ENCODE measurements at places on chromosomes 11 and 22.

GRCh38 chr11:126805870-126806269 lies 194.7 kb downstream of the KIRREL3 start:
- no peak for DNase-seq

DNA sequence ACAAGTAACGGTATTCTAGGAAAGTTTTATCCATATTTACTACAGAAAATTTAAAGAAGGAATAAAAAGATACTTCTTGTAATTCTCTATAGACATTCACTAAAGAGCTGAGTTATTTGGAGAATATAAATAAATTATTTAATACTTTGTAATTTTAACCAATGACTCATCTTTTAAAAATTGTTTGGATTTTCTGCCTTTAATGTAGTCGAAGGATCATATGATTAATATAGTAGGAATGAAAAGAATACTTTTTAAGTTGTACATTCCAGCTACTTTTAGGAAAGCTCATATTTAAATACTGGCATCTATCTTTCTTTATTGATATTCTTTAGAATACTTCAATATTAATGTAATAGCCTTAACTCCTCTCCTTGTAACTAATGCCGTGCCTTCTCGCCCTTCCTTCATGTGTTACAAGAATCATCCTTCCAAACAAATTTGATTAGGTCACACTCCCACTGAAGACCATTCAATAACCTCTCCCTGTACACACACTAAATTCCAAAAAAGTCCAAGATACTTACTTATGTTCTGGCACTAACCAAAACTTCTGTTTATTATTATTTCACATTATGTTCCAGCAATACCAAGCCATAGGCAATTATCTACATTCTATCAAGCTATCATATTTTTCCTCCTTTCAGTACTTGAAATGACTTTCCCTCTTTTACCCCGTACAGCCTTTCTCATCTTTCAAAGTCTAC lies 501.9 kb downstream of the CNTN5 start:
- DNase-seq = no peak

GRCh38 chr22:36352803-36353507 lies 34.8 kb downstream of the MYH9 start:
- DNase-seq = peak; percentile 31

- no peak for DNase-seq
Observed at GRCh38 chr22:41485033-41485432, 16.1 kb downstream of the ACO2 start.

DNA sequence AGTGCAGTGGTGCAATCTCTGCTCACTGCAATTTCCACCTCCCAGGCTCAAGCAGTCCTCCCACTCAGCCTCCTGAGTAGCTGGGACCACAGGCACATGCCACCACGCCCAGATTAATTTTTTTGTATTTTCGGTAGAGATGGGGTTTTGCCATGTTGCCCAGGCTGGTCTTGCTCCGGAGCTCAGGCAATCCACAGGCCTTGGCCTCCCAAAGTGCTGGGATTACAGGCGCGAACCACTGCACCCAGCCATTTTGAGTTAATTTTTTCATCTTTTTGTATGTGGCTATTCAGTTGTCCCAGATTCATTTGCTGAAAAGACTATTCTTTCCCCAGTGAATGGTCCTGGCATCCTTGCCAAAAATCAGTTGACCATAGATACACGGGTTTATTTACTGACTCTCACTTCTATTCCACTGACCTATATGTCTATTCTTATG lies 63.6 kb downstream of the MAPK1 start:
- DNase-seq = no peak

DNA sequence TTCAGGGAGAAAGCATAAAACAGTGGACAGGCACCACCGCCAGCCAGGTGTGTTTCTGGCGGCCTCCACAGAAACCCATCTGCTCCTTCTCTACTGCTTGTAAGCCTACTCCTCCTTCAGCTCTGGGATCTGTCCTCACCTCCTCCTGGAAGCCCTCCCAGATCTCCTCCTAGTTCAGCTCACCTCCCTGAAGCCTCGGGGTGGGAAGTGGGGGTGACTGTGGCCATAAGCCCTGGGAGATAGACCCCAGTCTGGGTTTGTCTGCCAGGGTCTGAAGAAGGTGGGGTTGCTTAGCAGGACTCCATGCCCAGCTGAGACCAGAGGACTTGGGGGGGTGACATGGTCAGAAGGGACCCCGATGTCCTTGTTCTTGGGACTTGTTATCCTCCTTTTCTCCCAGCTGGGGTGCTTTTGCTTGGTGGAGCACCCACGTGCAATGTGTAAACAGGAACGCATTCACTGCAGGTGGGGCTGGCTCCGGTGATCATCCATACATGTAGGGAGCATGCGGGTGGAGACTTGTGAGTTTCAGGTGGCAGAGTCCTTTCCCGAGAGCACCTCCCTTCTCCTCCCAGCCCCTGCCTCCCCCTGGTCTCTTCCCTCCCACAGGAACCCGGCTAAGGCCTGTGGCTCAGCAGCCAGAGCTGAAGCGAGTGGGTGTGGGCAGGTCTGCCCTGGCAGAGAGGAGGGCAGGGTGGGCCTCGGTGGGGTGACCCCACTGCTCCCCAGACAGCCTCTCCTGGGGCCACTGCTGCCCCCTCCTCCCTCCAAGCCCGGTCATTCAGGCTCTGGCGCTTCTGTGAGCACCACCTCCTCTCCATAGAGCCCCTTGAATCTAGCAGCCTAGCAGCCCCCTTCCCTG lies 25.9 kb downstream of the MRGPRG start:
- no peak for DNase-seq

DNA sequence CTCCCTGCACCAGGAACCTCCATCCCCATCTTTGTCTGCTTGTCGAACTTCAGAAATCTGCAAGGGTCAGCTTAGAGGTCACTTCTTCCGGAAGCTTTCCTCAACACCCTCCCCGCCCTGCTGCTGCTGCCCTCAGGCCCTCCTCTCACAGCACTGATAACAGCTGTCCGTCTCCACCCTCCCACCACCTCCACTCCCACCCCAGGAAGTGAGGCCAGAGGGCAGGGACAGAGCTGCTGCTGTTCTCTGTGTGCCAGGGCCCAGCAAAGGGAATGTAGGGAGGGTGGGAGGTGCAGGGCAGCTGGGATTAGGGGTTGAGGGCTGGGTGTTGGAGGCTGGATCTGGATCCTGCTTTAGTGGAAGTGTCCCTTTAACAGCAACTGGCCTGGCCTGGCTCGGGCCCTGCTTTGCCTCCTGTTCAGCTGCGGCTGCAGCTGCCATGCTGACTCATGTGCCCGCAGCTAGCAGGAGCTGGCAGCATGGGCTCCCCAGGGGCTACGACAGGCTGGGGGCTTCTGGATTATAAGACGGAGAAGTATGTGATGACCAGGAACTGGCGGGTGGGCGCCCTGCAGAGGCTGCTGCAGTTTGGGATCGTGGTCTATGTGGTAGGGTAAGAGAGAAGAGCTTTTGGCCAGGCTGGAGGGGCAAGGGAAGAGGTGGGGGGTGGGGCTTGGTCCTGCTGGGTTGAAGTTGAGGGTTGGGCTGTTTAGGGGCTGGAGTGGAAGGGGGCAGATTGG lies at the start of gene P2RX6:
Gene P2RX6, plus strand, starts transcription at position 440 of the 740 bp plus-strand sequence. Its CDS starts 10 bp downstream, at position 450.
- DNase-seq = no peak

DNA sequence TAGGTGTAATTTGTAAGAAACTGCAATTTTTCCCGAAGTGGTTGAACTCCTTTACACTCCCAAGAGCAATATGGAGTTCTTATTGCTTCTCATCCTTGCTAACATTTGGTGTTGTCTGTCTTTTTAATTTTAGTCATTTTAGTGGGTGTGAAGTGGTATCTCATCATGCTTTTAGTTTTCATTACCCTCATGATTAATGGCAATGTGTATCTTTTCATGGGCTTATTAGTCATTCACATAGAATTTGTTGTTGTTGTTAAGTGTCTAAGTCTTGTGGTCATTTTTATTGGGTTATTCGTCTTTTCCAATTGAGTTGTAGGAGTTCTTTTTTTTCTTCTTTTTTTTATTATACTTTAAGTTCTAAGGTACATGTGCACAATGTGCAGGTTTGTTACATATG lies 238.3 kb upstream of the SESN3 start:
- DNase-seq = no peak

DNA sequence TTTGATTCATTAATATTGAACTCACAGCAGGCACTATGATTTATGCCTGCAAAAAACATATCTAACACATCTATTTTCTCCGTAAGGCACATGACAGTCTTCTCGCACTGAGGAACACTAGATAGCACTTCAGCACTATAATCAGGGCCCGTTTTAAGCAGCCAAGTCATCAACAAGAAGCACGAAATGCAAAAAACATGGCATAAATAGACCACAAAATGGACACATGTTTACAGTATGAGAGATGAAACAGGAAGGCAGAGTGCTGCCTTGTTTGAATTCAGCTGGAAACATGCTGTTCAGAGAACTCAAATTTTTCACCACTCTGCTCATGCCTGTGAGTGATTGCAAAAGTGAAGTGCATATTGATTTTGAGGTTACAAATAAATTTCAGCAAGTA lies 205.8 kb upstream of the PDGFD start:
- no peak for DNase-seq

DNA sequence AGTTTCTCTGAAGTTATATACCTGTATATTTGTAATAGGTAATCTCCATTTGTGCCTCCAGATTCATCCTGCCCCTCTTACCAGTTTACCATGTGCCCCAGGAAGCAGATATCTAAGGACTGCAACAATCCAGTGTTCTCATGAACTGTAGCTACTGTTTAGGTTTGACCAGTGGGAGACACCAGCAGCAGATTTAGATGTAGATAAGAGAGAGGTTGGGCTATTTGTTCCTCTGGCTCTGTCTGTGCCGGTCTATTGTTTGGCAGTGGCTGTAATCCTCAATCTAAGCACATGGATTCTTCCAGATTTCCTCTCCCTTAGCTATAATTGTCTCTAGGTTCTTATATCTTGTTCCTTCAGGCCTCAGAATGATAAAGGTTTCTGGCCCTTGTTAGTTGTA lies 88.4 kb downstream of the ANO3 start:
- DNase-seq = no peak

- no peak for DNase-seq
Observed at GRCh38 chr11:83175815-83176214, 17.7 kb upstream of the ANKRD42 start.

DNA sequence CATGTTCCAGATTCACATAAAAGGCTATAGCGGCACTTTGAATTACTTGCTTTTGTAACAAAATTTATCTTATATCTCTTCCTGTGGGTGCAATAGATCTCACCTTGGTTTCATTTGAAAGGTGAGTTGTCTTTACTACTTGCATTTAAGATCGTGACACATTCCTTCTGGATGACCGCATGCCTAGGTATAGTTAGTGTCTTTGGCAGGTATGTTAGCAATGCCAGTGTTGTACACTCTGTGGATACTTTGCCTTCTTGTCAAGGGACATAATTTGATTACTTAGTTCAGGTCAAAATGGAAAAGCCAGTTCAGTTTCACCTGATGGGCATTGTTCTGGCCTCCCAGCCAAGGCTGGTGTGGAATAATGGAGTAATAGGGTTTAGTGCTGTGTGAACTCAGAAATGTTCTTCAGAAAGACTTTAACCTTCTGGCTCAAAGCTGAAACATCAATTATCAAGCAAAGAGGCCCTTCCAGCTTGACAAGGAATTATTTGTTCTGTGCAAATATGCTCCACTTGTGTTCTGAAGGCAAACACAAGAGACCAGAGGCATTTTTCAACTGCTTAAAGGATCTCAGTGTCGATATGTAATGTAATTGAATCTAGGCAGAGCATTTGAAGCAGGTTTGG lies 64.6 kb downstream of the AMOTL1 start:
- DNase-seq = no peak

DNA sequence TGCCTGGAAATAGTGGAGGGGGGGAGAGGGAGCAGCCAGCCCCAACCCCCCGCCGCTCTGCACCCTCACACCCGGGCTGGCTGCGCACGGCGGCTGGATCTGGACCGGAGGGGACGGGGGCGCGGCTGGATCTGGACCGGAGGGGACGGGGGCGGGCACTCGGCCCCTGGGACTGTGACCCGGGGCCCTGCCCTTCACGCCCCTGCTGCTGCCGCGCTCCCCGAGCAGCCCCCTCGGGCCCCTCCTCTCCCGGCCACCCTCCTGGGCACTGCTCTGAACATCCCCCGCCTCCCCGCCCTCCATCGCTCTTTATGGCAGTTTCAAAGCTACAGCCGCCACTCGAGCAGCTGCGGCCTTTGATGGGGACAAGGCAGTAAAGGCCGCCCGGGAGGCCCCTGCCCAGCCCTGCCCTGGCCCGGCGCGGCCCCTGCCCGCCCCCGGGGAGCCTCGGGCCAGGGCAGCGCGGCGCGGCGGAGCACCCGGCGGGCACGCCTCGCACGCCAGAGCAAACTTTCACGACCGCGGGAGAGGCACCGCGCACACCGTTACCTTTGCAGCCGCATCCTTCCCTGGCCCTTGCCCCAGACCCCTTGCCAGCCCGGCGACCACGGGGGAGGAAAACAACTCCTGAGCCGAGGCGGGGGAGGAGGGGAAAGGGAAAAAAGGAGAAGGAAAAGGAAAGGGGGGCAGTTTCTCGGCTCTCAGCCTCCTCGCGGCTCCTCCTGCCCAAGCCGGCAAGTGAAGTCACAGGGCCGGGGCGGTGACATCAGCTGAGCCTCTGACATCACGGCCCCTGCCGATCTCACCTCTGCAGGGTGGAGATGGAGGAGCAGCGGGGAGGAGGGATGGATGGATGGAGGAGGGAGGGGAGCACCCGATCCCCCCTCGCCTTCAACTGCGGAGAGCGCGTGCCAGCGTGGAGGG lies 13.1 kb upstream of the TCF20 start:
- peak; percentile 50 for DNase-seq

- DNase-seq = no peak
Observed at GRCh38 chr11:113177671-113178070, 136.7 kb upstream of the TTC12 start.

DNA sequence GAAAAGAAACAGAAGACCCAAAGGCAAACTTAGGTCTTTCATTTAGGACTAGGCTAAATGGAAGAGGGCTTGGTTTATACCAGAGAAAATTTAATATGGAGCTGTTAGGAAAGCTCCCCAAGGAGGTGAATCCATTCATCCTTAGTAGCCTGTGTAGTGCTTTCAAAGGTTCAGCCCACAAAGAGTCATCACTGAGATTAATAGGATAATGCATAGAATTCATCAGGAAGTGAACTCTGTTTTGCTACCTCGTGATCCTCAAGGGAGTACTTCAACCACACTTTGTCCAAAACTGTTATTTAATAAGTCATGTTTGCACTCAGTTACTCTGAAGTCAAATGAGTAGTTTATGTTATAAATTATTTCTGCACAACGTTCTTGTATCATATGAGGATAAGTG lies 43.3 kb upstream of the MMP7 start:
- DNase-seq = no peak

DNA sequence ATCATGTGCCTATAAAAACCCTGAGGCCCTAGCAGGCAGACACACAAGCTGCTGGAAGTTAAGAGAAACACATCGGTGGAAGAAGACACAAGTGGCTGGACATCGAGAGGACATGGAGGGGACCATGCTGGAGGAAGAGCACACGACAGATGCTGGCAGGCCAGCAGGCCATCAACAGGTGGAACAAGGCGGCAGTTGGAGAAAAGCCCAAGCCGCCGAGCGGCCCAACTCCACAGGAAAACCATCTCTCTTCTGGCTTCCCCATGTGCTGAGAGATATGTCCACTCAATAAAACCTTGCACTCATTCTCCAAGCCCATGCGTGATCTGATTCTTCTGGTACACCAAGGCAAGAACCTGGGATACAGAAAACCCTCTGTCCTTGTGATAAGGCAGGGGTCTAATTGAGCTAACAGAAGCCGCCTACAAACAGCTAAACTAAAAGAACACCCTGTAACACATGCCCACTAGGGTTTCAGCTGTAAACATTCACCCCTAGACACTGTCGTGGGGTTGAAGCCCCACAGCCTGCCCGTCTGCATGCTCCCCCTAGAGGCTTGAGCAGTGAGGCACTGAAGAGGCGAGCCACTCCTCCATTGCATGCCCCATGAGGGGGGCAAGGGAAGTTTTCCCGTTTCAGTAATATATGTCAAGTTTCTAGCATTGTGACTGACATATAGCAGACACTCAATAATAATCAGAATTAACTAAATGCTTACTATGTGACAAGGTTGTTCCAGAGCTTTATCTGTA lies 39.0 kb upstream of the MMP20 start:
- no peak for DNase-seq
